ENCODE measurements at places on chromosomes 16 and 17.

GRCh38 chr16:66429290-66429962 is 2.3 kb downstream of the BEAN1 start:
- DNase-seq = no peak

DNA sequence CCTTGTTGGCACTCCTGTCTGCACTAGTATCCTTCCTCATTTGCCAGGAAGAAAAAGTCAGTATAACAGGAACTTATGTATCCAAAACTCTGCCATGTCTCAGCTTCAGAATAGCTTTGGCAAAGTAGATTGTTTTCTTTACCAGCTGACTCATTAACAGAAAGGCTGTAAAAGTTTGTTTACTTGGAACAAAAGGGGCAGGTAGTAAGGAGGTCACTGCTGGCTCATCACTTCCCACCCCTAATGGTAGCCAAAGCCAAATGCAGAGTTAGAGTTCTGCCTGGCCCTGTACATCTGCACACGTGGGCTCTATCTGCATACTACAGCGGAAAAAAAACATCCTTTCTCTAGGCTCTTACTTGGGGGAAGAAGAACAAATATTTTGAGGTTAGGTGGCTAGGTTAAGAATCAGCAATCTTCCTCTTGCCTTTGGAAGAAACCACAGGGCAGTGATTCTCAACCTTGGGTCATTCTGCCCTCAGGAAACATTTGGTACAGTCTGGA is 90.9 kb upstream of the BCAR1 start:
- no peak for DNase-seq

DNA sequence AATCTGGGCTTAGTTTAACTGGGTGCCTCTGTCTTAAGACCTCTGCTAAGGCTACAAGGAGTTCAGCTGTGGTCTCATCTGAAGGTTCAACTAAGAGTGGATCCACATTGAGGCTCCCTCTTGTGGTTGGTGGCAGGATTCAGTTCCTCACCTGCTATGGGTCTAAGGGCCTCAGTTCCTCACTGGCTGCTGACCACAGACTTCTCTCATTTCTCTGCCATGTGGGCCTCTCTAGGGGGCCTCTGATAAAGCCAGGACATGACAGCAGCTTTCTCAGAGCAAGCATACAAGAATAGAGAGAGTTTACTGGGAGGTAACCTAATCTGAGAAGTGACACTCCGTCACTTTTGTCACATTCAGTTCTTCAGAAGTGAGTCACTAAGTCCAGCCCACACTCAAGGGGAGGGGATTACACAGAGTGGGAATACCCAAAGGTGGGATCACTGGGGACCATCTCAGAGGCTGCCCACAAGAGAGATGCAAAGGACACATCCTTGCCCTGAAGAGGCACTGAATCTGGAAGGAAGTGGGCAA is 19.2 kb upstream of the ABAT start:
- DNase-seq = no peak

DNA sequence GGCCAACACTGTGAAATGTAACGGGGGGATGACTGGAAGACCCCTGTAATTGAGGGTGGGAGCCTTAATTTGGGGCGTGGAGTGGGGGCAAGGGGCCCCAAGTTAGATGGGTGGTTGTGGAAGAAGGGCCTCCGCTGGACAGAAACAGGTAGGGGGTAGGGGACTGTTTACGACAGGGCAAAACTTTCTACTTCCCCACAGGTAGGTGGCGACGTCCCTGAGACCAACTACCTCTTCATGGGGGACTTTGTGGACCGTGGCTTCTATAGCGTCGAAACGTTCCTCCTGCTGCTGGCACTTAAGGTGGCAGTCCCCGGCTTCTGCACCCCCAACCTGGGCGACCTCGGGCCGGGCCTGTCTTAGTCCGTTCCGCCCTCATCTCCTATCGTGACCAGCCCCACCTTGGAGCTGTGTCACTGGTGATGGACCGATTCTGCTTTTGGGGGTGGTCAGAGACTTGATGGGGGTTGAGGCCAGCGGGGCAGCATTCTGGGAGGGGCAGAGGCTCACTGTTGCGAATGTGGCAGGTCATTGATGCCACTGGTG is 6.8 kb downstream of the PPP4C start:
- no peak for DNase-seq

- no peak for DNase-seq
Measured at GRCh38 chr17:29584452-29585079, 4.9 kb downstream of the GIT1 start.
